Suprapubic skin (tissue), 4 donors: ENCODE measurements at places on chromosomes 4 and X. TPM values are rescaled to one million over a fixed set of nuclear protein-coding genes. Genes with fewer than 3 reads are reported as not detected.

The NEUROG2 gene
- not detected for total RNA-seq

The PNMA5 gene
- total RNA-seq: not detected

- DNase-seq: no peak
Observed at GRCh38 chr4:137707626-137708025, 175.3 kb upstream of the PCDH18 start.

DNA sequence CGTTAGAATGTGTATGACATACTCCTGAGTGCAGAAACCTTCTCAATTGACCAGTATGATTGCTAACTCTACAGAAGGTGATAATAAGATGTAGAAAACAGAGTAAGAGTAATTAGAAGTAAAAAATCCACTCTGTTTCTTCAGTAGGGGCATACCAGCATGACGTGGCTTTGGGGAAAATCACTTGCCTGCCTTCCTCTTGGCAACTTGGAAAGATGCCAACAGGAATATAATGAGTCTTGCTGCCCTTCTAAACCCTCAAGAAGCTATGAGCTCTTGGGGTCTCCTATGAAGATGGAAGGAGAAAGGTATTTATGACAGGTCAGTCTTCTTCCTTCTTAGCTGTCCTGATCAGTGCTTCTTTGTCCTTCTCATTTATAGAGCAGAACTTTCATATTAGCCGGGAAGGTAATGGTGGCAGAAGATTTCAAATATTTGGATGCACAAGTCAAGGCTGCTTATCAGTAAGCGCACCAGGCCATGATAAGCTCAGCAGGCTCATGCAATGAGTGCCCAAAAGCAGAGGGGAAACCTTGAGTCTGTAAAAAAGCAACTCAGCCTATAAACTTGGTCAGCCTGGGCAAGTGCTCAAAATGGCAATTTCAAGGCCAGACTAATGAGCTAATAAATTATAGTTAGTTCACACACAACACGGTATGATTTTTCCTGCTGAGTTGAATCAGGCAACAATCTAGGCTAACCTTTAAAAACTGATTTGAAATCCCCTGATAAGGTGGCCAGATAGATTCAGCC is 69.7 kb upstream of the PPARGC1A start:
- no peak for DNase-seq

The IL15 gene
- 0.64 TPM for total RNA-seq

GRCh38 chrX:443536-444210 is 57.0 kb upstream of the PPP2R3B start:
- DNase-seq: no peak

- DNase-seq: no peak
Observed at GRCh38 chr4:127521463-127521862, 111.3 kb upstream of the INTU start.

DNA sequence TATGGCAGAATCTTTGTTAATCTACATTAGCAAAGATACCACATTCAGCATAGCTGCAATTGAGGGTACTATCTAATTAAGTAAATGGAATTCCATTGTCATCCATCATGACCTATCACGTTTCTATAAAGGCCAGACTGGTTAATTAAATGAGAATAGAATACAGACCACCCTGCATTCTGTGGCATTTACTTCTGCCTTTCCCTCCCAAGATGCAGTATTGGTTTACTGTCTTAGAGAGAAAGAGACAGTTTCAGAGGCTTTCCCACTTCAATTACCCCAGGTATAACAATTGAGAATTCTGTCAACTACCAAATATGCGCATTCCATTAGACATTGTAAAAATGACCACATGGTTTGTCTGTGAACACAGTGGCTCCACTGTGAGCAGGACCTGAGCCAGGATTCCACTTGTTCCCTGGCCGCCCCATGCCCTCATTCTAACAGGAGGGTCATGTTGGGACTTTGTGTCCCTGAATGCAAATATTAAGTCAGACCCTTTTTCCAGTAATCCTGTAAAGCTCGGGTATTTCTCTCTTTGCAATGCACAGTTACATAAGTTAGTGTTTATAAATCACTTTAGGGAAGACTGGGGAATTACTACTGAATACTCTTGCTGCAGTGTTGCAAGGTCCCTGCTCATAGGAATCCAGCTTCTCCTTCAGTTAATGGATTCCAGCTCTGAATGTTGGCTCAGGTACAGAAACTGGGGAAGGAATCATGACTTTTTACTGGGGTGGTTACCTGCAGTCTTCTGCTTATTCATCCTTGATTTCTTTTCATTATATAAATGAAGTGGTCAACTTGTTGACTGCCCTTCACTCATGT is 261.0 kb downstream of the PDGFC start:
- no peak for DNase-seq

The STIM2 gene
- 26.9 TPM for total RNA-seq

The ACOX3 gene
- 52.4 TPM for total RNA-seq

The MBNL3 gene
- 38.8 TPM for total RNA-seq

DNA sequence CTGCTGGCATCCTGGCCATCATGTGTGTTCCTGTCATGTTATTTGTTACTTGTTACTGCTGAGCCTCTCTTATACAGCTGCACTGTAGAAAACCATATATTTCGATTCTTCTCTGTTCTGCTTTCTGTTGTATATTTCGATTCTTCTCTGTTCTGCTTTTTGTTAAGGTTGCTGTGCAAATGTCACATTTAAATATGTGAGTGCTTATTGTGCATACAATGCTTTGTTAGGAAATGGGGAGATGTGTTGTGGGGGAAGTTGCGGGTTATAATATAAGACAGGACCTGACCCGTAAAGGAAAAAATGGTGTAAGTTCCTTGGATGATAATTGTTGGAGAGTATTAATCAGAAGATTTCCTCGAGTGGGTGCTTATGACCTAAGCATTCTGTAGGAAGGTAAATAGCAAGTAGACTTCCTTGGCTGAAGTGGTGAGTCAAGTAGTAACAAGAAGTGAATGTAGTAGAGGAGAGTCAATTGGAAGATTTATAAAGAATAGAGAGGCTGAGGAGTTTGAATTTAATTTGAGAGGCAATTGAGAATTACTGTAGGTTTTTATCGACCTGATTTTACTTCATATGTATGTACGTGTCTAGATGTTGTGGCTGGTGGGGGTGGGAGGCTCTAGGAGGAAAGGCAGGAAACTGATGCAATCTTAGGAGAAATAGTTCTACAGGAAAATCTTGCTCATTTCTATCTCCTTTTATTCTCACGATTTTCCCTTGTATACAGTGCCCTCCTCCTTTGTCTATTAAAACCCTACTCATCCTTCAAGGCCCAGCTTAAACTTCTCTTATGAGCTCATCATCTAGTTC is 8.5 kb downstream of the OGT start:
- DNase-seq: no peak

GRCh38 chrX:15686818-15687685 is 22.4 kb upstream of the CLTRN start:
- DNase-seq: no peak

DNA sequence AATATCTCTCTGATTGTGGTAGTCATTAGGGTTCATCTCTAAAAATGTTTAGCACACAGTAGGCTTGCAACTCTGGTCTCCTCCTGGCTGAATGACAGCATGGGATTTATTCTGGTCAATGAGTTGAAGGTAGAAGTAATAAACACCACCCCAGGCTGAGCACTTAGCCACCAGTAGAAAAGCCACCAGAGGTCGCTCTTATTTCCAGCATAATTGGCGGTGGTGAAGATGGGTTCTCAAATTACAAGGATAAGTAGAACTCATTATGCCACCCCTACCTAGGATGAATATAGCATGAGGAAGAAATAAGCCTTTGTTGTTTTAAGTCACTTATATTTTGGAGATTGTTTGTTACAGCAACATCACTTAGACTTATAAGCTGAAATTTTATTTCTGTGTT is 302.7 kb downstream of the GPM6A start:
- no peak for DNase-seq

The CCSER1 gene
- 9.4 TPM for total RNA-seq

DNA sequence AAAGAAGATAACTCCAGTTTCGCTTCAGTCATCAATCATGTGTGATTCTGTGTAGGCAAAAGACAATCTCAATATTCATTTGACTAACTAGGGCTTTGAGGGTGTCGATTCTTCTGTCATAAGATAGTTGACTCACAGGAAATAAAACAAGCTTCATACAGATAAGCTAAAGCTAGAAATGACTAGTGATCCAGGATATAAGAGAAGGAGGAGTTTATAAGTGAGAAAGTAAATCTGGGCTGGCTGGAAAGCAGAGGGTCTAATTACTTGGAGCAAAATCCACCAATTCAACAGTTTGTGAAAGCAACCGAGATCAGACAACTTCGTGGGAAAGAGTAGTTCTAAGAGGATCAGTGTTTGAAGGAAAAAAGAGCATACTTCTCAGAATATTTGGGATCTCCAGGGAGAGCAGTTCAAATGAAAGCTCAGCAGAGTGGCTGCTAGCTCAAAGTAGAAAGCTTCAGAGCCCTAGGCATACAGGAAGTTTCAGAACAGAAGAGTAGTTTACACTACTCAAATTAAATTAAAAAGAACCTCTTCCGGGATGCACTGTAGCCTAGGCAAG is 429.3 kb downstream of the INPP4B start:
- no peak for DNase-seq

The IKBKG gene
- total RNA-seq: 13.1 TPM

- peak; percentile 59 for DNase-seq
Observed at GRCh38 chrX:307261-308111, 11.1 kb downstream of the GTPBP6 start.

The FRAS1 gene
- 1.4 TPM for total RNA-seq

- DNase-seq: peak; percentile 74
Observed at GRCh38 chr4:1471443-1472147, 65.4 kb upstream of the NKX1-1 start.

- DNase-seq: no peak
Observed at GRCh38 chrX:44494357-44494756, 48.3 kb downstream of the FUNDC1 start.

DNA sequence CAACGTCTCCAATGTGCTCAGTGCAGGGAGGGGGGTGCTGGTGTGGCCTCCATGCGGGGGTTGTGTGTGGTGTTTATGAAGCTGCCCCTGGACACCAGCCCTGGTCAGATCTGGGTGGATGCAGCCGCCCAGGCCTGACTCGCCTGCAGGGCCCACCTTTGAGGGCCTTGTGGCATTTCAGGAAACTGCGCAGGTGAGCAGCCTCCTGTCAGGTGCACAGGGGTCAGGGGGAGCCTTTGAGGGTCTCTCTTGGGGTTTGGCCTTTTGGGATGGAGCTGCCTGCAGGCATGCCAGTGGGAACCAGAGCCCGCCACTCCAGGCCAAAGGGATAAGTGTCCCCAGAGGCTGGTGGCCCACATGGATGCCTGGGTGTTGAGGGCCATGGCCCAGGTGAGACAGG is 45.4 kb downstream of the ADRA2C start:
- DNase-seq: no peak

DNA sequence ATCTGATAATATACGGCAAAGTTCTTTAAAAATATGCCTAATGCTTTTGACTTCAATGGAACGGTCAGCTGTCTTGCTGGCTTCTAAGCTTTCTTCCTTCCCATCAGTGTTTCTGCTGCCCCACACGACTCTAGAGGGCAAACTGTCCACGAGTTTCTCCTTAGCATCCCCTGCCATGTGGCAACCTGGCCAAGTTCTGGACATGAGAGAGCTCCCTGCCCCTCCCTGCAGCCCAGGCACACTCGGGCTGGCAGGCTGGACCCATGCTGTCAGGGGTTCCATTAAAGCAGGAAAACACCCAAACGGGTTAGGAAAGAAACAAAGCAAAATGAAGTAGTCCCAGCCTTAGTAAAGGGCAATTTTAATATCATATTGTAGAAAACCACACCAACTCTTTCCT is 38.8 kb downstream of the KDR start:
- no peak for DNase-seq

- no peak for DNase-seq
Observed at GRCh38 chr4:86855572-86855971, 6.4 kb upstream of the SLC10A6 start.

The HHIP gene
- total RNA-seq: 0.10 TPM

DNA sequence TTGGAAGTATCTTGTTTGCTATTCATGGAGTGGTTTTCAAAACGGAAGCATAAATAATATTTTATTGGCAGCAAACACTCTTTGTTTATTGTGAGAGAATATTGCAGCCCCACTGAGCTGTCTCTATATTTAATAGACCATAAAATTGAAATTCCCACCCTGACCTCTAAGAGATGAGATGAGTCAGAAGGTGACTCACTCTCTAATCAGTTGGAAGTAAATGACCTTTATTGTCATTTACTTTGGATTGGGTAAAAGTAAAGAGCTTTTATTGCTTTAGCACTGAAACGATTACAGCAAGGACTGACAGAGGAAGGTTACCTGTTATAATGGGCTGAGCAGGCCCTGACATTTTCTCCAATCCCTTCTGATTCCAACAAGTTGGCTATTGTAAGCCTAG is 55.0 kb downstream of the SYTL5 start:
- DNase-seq: no peak
